ENCODE measurements at places on chromosomes 2 and 18.

DNA sequence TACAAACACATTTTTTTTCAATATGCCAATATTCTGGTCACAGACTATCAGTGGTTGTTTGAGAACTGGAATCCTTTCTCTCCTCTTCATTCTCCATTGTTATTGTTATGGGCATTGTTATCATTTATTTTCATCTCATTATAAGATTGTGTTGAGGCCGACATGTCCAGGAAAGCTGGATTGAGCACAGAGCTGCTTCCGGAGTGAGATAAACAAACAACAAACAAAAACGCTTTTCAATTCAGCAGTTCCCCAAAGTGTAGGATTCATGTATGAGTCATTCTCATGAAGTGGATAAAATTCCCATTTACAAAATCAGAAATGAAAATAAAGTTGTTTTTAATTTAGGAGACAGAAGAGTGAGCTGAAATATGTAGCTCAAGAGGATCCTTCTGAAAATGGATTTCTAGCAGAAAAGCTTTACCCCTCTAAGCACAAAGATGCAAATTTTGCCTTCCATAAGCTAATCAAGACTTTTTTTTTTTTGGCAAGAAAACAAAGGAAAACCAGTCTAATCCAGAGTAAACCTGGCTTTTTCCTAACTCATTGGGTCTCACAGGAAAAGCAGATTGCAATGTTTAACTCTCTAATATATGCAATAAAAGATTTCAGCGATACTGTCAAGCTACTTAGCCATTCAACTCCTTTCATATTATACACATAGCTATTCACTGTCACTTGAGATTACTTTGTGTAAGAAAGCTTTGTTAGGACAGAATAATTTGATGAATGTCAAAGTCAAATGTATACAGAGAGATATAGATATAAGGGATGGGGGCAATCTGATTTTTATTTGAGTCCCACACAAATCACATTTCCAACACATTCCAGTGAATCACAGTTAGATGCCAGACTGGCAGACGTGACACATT, 1441.7 kb upstream of the CELF4 start:
- DNase-seq = no peak

GRCh38 chr2:8229546-8229986, 452.3 kb upstream of the ID2 start:
- no peak for DNase-seq

DNA sequence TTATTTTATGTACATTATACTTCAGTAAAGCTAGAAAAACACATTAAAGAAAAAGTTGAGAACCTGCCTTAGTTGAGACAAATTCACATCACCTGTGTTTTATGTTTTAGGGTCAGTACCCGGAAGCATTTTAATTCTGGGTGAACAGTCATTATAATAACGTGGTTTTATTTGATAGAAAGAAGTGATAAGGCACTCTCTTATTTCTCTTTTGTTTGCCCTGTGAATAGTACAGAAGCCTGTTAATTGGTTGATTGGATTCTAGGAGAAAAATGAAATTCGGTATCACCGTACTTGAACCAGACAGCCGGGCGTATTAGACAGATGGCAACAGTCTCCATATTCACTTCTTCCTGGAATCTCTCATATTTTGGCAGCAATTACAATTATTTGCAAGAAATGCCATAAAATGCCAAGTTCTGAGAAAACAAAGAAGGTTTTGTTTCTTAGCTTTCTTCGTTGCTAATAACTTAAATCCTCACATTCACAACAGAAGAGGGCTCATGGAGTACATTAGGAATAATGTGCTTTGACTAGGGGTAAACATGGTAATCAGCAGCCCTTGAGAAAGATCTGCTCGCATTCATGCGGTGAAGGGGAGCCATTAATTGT, 168.7 kb upstream of the RASGRP3 start:
- no peak for DNase-seq

DNA sequence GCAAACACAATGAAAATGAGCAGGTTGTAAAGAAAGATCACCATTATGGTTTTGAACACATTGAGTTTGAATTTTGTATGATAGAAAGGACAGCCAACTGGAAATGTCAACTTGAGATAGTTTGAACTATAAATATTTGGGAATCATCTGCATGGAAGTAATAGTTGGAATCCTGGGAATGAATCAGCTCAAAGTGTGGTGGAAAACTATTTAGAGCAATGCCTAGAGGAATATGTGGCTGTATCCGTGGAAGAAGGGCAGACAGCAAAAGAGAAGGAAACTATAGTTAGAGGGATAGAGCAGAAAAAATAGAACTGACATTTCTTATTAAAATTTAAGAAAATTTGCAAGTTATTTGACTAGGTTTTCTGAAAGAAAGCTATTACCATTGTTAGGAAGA, 112.5 kb upstream of the OTX1 start:
- no peak for DNase-seq

- DNase-seq = no peak
Observed at GRCh38 chr2:144449028-144449406, 70.9 kb downstream of the ZEB2 start.
